ENCODE measurements at places on chromosomes 16 and 17.

DNA sequence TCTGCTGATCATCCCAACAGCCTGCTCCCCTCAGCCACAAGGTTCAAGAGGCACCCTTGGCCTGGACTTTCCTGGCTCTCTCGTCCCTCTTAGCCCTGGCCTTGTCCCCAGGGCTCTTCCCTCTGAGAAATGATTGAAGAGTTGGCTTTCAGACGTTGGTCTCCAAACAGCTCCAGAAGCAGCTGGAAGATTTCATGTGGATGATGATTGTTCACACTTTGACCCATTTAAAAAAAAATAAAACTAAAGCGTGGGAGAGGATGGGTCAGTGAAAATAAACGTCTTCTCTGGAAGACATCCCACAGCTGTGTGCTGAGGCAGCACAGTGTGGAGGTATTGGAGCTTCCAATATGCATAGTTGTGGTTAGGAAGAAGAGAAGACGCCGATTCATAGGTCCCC, 54.7 kb upstream of the CDH11 start:
- no peak for DNase-seq

DNA sequence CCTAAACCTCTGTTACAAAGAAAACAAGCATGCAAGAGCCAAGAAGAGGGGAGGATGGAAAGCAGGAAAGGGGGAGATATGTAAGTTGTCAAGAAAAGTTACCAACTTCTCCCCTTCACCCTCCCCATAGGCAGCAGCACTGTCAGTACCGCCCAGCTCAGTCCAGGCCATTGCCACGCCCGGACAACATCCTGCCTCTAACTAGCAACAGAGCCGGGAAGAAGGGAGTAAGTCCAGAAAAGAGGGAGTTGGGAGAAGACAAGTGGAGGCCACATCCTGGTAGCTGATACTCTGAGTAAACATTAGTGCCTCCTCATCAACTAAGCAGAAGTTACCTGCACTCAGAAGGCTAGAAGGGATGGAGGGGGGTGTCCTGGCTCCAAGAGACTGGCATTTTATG, 113.6 kb downstream of the SMG6 start:
- DNase-seq, result no peak

GRCh38 chr17:48577946-48578615, at the start of gene HOXB4:
HOXB4 (minus strand) TSS chr17:48578350; CDS start chr17:48578319, 31 bp downstream.
- DNase-seq, result peak; percentile 73

GRCh38 chr16:15443753-15444152, 9.4 kb downstream of the BMERB1 start:
- DNase-seq, result no peak

DNA sequence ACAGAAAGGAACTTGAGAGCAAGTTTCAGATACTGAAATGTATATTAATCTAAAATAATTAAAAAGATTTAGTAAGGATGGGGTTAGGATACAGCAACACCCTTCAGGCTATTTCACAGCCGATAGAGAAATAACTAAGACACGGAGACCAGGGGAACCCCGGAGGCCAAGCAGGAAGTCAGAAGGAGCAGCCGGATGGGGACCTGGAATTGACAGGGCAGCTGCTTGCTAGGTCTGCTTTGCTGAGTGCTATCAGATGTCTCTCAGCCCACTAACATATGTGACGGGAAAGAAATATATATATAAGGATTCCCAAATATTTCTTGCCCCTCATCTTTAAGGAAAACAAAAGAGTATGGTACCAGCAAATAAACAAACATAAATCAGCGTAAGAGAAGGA, 154.1 kb upstream of the CDH5 start:
- no peak for DNase-seq

GRCh38 chr17:79936641-79937381, 97.6 kb upstream of the CBX4 start:
- no peak for DNase-seq
